ENCODE measurements at places on chromosomes 6 and 20.

GRCh38 chr6:129115471-129115870, 232.5 kb downstream of the LAMA2 start:
- no peak for DNase-seq

- no peak for DNase-seq
These were observed 27.1 kb downstream of the PCK1 start for GRCh38 chr20:57587989-57588377.

- DNase-seq: peak; percentile 1
These were observed 515.7 kb downstream of the FRK start for GRCh38 chr6:115544765-115545671.

DNA sequence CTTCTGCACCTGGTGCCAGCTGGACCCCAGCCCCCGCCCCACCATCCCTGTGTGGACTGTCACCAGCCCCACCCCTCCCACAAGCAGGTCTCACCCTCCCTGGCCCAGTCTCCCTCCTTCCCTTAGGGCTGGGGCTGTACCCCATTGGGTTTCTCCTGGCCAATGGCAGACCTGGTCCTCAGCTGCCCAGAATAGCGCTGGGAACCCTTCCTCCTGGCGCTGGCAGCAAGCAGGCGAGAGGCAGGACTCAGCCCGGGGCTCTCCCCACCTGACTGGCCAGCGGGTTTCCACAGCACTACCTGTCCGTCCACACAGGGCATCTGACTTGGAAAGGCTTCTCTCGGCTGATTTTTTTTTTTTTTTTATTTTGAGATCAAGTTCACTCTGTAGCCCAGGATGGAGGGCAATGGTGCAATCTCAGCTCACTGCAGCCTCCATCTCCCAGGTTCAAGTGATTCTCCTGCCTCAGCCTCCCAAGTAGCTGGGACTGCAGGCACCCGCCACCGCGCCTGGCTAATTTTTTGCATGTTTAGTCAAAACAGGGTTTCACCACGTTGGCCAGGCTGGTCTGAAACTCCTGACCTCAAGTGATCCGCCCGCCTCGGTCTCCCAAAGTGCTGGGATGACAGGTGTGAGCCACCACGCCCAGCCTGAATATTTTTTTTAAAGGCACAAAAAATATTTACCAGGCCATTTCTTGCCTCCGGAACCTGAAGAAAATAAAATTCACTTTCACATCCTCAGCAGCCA, 21.6 kb upstream of the CHRNA4 start:
- no peak for DNase-seq

GRCh38 chr20:57093766-57094165, 172.7 kb downstream of the BMP7 start:
- no peak for DNase-seq
